Activated T-helper 1 cell treated with Interleukin-2 at 50 U/mL for 16 hours (primary cell): ENCODE measurements at places on chromosomes 6 and 20.
A peak's percentile ranks its signal among the peaks of the same experiment; 100 is the strongest.

DNA sequence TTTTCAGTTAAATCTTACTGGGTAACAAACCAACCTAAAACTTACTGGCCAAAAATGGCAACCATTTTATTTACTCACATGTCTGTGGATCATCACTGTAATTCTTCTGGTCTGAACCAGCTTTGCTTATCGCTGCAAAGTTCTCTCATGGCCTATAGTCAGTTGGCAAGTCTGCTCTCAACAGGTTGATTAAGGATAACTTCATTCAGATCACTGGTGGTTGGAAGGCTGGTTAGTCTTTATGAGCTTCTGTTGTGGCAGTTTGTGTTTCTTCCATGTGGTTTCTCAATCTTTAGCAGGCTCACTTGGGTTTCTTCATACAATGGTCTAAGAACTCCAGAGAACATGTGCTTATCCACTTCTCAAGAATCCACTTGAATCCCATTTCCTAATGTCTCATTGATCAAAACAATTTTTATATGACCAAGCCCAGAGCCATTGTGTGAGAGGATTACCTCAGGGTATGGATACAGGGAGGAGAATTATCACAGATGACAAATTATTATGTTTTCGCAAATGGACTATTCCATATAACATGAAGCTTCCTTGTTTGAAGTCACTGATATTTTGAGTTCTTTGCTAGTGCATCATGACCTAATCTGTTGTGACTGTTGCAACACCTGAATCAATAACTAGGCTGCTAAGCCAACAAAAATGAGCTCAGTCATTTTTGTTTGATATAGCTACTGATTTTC is 155.4 kb upstream of the BMP2 start:
- no peak for DNase-seq

GRCh38 chr6:106901062-106901461 is 73.5 kb downstream of the CD24 start:
- DNase-seq, result no peak

DNA sequence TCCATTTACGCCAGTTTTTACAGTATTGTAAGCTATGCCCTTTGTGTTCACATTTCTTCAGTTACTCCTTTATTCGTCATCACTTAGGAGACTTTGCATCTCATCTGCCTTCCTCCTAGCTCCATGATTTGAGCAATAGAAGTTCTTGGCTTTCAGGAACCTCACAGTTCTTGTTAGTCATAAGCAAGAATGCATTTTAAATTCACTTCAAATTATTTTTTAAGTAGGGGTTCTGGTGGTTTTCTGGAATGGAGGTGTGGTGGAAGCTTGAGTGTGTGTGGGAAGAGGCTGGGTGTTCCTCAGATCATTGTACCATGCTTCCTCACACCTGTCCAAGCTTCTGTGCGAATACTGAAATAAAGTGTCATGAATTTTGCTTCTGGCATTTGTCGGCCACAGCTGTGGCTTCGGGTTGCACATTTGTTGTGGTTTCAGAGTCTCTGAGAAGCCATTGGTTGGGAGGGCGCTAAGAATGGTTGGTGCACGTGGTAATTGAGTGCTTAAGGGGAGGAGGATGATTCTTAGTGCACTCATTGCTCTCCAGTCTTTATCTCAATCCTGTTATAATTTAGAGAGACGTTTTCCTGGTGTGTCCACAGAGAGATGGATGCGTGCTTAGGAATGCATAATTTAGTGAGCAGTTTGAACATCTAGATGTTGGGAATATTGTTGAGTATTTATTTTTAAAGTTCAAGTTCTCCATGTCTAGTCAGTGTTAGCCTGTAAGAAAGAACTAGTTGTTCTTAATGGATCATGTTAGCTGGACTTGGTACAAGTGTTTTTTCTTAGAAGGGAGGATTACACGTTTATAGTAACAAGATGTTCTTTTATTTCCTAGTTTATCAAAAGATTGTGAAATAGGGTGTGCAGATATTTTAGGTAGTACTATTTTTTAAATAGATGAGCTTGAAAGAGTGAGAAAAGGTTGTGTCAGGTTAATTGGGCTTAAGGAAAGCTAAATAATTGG is 31.9 kb downstream of the FOXO3 start:
- DNase-seq, result peak; percentile 20

DNA sequence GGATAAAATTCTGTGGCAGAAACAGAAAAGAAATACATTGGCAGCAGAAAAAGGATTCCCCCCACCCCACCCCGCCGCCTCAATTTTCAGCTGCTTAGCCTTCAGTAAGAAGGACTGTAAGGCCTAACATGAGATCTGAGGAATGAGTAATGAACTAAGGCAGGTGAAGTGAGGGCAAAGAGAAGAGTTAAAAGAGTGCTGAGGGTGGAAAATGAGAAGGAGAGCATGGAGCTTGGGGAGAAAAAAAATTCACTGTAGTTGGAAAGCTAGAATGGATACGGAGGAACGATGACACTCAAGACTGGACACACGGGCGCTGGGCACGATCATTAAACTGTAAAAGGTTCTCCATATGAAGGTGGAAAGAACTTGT is 14.6 kb downstream of the POM121L2 start:
- DNase-seq, result no peak

DNA sequence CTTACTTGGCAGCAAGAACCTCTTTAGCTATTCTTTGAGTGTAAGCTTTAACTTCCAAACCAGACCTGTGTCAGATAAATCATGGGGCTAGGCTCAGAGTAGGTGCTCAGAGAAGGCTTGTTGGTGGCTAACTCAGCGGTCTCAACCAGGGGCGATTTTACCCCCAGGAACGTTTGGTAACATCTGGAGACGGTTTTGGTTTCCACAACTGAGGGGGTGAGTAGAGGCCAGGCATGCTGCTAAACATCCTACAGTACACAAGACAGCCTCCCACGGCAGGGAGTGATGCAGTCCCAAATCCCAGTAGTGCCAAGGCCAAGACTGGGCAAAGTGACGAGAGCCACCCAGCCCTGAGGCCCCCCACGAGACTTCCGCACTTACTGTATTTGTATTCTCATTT is 59.2 kb downstream of the RAB44 start:
- no peak for DNase-seq

GRCh38 chr20:46401478-46401860 is 4.9 kb downstream of the ELMO2 start:
- no peak for DNase-seq

DNA sequence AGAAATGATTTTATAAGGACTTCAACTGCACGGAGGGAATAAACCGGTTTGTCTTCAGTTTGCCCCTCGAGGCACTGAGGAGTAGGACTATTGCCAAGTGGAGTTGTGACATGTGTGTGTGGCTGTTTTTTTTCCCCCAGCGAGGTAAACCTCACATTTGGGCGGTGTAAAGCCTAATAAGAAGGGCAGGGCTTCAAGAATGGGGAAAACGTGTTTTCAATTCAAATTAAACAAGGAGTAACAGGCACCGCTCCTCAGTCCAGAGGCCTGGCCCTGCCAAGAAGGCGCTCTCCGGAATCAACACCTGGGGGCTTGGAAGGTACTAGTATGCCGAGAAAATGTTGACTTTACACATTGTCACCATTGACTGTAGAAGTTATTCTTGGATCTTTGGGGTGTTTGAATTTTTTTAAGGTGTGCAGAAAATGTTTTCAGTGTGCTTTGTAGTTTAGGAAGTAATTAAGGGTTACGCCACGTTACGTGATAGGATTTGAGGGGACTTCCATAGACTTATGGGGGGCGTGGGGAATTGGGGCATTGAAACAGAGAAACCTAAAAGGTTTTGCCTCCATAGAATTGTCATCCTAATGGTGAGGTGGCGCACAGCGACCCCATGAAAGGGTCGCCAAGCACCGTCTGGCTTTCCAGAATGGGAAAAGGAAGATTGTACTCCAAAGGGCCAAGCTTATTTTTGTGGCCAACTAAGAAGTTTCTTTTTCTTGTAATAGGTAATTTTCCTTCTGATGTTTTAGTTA is 791 bp downstream of the ADGRG6 start:
- no peak for DNase-seq

- no peak for DNase-seq
These were observed 30.0 kb upstream of the RALY start for GRCh38 chr20:33963751-33964150.

GRCh38 chr20:37728635-37728983 is 34.8 kb downstream of the CTNNBL1 start:
- DNase-seq, result no peak

GRCh38 chr6:145964948-145965366 is 799 bp upstream of the SHPRH start:
- DNase-seq, result no peak

DNA sequence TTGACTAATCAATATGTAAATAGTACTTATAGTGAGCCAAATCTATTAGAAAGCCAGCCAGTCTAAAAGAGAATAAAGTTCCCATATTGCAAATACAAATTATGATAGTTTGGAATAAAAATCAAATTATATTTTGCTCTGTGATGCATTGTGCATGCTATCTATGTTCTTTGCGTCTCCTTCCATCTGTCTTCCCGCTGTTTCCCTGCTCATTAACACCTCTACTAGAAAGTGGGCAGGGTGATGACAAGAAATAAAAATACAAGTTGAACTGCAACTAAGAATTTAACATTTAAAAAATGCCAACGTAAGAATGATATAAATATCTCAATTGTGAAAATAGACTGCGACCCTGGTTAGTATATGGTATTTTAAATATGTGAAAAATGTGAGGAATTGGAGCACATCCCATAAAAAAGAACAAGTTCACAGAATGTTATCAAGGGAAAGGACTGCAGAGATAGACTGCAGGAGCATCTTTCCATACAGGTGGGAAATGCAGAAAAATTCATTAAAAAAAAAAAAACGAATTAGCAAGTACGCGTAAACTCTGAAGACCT is 157.6 kb upstream of the PDE7B start:
- no peak for DNase-seq

GRCh38 chr6:11805259-11806053 is 26.9 kb upstream of the ADTRP start:
- DNase-seq, result no peak

GRCh38 chr20:33702861-33703260 is 16.7 kb upstream of the E2F1 start:
- DNase-seq, result no peak

DNA sequence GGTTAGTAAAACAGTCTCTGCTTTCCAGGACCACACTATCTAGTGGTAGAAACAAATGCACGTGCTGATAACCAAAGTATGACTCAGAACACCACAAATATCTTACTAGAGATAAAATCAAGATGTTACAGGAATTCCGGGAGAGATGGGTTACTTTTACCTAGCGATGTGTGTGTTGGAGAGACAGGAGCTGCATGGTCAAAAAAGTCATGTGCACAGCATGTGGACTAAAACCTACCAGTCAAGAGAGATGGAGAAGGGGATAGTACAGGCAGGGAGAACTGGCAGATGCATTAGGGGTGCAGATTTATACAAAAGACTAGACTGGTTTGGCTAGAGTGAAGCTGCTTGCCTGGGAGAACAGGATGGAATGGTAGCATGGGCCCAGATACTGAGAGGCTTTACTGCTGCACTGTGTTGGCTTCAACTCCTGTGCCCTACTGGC is 75.3 kb upstream of the MRAP2 start:
- no peak for DNase-seq

- DNase-seq, result no peak
These were observed 39.2 kb downstream of the MYLIP start for GRCh38 chr6:16168121-16168520.

DNA sequence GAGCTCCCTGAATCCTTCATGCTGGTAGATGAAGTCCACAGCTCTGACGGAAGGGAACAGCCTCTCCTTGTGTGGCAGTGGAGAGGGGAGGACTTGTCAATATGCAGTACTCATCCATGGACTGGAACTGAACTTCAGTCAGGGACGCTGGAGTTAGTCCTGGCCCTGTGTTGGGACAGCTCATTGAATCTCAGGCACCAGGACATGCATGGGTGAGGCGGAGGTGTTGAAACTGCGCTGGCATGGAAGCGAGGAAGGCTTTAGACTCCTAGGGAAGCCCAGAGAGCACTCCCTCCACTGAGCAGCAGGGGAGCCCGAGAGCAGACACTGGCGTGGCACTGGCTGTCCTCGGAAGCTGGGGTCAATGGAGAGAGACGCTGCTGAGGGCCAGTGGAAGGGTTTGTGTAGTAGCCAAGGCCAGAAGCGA is 161.3 kb upstream of the GGTLC1 start:
- DNase-seq, result no peak

- no peak for DNase-seq
These were observed 20.4 kb downstream of the HUS1B start for GRCh38 chr6:636488-636887.

GRCh38 chr20:58023781-58024180 is 204.7 kb downstream of the ANKRD60 start:
- DNase-seq, result no peak

DNA sequence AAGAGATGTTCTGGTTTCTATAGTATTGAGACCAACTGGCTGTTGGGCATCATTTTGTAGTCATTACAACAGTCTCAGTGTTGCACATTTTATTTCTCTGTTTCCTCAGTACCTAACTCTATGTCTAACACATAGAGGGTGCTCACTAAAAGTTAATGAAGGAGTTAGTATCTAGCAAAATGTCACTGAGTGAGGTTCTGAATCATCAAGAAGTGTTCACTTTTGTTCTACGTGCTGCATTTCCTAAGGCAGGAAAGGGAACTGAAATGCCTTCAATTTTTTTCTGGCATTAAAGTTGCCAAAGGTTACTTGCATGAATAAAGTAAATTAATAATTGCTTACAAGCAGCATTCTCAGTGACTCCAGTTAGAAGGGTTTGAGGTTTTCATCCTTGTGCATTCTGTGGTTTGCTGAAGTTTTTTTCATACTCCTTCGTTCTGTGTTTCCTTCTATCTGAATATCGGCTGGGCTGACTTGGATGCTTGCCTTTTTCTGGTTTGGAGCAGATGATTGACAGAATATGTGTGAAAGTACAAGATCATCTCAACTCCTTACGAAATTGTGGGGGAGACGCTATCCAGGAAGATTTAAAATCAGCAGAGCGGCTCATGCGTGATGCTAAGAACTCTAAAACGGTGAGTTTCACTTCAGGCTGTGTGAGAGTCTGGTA is 114.5 kb upstream of the SCGN start:
- DNase-seq, result no peak

DNA sequence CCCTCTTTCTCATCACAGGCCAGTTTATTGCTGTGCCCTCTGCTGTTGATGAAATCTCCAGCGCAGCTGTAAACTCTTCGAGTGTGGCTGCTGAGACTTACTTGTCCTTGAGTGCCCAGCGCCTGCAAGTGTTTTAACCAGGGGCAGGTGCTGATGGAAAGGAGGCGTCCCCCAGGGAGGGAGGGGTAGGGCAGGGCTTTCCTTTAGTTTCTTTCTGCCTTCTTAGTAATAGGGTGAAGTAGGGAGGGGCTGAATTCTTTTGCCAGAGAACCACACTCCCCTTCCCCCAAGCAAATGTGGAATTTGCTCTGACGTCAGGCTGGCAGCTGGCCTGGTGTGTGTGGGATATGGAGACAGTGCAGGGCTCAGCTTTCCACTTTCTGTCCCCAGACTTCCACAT is 61.2 kb downstream of the IGF2R start:
- DNase-seq, result no peak

DNA sequence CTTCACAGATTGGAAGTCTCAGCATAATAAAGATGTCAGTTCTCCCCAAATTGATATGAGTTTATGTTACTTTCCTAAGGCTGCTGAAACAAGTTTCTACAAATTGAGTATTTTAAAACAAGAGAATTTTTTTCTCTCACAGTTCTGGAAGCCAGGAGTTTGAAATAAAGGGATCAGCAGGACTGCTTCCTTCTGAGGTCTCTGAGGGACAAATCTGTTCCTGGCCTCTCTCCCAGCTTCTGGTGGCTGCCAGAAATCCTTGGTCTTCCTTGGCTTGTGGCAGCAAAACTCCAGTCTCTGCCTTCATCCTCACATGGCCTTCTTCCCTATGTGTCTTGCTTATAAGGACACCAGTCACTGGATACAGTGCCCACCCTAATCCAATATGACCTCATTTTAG is 136.1 kb downstream of the TFAP2A start:
- no peak for DNase-seq

GRCh38 chr20:25576783-25577530 is 8.4 kb downstream of the NINL start:
- no peak for DNase-seq
